M059J (cell line): ENCODE measurements at places on chromosomes 4 and X.

- no peak for DNase-seq
These were observed 611.1 kb downstream of the PCDH19 start for GRCh38 chrX:99798936-99799335.

DNA sequence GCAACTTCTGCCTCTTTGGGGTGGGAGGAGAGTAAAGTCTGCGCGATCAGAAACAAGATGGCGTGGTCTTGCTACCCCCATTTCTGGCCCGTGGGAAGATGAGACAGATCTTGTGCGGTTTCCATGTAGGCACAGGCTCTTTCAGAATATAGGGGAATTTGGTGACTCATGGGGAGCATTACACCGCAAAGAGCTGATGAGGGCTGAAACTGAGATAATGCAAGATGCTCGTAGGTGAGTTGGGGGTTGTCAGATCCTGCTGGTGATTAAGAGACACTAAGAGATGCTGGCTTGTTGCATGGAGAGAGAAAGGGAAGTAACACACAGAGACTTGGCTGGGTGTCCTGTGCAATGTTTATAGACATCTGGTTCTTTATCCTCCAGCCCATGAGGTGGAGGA lies 1.5 kb downstream of the EVC start:
- peak; percentile 73 for DNase-seq

DNA sequence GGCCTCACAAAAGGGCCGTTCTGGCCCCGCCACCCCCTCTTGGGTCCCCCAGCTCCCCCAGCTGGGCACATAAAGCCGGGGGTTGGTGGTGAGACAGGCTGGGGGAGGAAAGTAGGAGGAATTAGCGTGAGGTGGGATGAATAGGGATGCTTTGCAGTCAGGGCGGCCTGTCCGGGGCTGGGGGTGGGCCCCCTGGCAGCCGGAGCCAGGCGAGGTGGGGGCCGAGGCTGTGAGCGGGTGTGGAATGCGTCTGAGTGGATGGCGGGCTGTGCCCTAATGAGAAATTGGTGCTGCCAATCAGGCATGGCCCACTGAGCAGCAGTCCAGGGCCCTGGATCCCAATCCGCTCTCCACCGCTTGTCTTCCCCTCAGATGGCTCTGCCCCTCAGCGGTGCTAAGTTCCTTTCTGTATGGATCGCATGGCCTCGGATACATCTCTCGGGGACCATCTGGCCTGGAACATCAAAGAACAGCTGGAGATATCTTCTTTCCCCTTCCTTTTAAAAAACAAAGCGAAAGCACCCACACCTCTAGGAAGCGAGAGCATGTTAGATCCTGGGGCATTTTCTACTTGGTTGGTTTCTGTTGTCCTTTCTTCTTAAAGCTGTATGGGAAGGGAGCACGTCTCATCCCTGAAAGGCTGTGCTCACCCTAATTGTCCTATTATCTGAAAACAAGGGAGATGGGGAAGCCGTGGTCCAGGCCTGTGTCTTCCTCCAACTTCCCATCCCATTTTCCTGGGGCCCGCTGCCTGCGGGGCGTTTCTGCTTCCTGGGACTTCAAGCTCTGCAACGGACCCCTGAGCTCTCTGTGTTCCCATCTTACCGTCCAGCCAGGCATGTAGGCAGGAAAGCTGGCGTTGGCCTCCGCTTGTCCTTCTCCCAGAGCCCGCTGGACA lies 106.9 kb downstream of the SORCS2 start:
- DNase-seq: no peak

- no peak for DNase-seq
These were observed 40.1 kb downstream of the BTC start for GRCh38 chr4:74754218-74754617.

DNA sequence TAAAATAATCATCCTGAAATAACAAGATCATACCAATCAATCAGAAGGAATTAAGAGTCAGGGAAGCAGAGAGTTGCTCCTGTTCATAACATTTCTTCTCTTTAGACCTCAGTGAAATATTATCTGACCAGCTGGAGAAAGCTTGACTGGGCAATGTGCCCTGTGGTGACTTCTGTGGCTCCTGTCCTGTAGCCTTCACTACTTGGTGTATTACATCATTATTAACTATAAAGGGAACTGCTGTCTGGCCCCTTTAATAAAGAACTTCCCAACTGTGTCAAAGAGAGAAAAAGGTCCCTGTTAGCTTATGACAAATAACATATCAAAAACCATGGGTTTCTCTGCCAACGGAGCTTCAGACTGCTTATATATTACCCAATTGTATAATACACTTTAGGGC lies 18.0 kb downstream of the OPHN1 start:
- DNase-seq: peak; percentile 91

- peak; percentile 62 for DNase-seq
These were observed 31.5 kb upstream of the KLHL2 start for GRCh38 chr4:165175879-165176278.

DNA sequence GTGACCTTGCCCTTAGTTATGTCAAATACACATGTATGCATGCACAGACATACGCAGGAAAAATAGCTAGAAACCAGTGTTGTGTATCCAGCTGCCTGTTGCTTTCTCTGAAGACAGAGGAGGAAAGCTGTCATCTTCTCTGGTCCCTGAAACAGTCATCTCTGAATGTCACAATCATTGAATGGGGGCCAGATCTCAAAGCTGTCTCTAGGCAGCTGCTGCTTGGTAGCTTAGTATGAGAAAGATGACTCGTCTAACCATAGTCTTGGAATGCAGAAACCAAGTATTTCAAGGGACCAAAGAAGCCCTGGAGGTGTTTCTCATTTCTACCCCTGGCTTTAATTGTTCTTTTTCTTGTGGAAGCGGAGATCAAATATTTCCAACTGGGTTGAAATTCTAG lies 4.0 kb downstream of the GRIA3 start:
- DNase-seq: peak; percentile 60

DNA sequence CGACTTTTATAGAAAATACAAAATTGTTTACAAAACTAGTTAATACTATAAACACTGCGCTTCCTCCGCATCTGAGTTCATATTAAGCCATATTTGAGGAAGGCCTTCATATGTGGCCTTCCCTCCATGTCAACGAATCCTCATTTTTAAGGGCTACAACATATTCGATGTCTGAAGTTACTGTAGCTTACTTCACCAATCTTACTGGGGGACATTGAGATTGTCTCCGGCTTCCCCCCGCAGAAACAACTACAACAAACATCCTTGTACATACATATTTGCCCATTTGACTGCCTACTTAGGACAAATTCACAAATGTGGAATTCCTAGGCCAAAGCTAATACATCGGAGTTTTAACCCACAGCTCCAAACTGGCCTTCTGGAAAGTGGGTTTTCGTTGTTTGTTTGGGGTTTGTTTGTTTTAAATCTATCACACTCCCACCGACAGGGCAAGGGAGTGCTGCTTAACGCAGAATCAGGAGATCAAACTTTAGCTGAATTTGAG lies 581 bp upstream of the FAM114A1 start:
- no peak for DNase-seq

- DNase-seq: peak; percentile 16
These were observed 4.0 kb downstream of the C4orf46 start for GRCh38 chr4:158667651-158668198.

GRCh38 chr4:4689694-4690440 lies 148.0 kb upstream of the STX18 start:
- no peak for DNase-seq

DNA sequence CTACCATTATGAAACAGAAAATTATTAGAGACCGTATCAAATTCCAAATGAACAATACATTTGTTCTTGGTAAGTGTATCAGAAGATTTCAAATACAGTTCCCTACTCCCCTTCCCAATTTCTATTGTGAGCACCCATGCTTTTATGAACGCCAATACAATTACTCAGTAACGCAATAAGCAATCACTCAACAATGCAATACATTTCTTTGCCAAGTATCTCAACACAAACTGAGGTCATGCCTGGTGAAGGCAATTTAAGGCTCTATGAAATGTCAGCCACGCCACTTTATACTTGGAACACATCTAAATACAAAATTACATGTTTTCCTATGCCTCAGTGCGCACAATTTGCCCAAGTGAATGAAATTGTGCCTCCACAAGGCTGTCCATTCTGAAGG lies 712 bp downstream of the PNPLA4 start:
- DNase-seq: no peak

- no peak for DNase-seq
These were observed 45.8 kb upstream of the ITM2A start for GRCh38 chrX:79412972-79413371.

GRCh38 chrX:14865201-14865600 lies 7.7 kb downstream of the FANCB start:
- DNase-seq: peak; percentile 24

- peak; percentile 40 for DNase-seq
These were observed 88.1 kb upstream of the TSPAN5 start for GRCh38 chr4:98746530-98746929.

GRCh38 chr4:183444214-183445096 lies at the start of gene CDKN2AIP:
TSS of gene CDKN2AIP (plus strand) at chr4:183444636. CDS start at chr4:183444798, 162 bp downstream.
- DNase-seq: peak; percentile 90

DNA sequence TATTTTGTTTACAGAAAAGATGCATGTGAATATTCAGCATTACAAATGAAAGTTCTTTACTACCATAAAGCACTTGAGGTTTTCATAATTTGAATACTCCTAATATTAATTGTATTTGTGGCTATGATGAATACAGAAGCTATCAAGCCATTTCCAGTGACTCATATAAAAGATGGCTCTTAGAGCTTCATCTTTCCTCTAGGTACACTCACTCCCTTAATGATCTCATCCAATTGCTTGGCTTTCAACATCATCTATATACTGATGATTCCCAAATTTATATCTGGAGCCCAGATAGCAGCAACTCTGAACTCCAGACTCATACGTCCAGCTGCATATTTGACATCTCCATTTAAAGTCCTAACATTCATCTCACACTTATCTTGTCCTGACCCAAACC lies 183.4 kb upstream of the FAM241A start:
- DNase-seq: peak; percentile 49

DNA sequence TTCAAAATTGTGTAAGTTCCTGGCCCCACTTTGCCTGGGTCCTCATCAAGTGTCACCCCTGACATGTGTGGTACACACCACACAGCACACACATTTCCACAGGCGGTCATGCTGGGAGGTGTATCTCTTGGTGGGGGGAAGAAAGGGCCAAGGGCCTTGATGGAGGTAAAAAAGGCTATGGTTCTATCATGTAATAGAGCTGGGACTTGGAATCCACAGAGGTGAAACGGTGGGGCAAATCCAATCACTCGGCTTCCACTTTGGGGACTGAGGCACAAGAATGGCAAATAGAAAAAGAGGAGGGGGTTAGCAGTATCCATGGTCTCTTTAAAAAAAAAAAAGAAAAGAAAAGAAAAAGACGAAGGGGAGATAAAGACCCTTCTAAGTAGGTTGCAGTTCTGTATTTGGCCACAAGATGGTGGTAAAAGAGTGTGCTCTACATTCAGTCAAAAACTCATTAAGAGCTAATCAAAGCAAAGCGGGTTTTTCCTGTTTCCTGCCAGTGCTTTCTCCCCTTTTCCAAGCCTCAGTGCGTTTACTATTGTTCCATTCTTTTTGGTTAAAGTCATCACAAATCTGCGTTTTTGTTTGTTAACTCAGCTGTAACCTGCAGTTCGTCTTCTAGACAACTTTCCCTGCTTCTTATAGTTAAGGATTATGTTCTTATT lies 37.0 kb upstream of the ATP6AP2 start:
- peak; percentile 40 for DNase-seq

DNA sequence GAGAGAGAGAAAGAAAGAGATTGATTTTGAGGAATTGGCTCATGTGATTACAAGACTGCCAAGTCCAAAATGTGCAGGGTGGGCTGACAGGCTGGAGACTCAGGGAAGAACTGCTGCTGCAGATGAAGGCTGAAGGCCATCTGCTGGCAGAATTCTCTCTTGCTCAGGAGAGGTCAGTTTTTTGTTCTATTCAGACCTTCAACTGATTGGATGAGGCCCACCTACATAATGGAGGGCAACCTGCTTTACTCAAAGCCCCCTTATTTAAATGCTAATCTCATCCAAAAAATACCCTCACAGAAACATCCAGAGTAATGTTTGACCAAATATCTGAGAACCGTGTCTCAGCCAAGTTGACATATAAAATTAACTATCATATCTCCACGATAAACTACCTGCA lies 38.2 kb upstream of the MAMLD1 start:
- peak; percentile 44 for DNase-seq

- no peak for DNase-seq
These were observed 15.7 kb upstream of the HSFX1 start for GRCh38 chrX:149758068-149758714.

DNA sequence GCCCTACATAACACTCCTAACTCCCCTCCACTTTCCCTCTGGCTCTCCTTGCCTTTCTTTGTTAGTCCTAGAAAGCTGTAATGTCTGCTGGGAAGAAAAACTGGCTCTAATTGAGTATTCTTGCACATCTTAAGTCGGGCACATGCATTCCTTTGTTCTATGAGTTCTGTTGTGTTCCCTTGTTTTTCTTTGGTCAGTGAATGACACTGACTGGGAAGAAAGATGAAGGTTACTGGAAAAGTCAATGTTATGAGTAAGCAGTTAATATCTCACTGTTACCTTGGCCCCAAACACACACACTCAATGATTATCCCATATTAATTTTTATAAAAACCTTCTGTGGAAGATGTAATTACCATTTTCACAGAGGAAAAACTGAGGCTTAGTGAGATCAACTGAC lies 215.9 kb downstream of the SOWAHB start:
- no peak for DNase-seq

- DNase-seq: no peak
These were observed 126.7 kb upstream of the VCX2 start for GRCh38 chrX:8297766-8298165.
